ENCODE measurements at places on chromosomes 5 and 9.

GRCh38 chr5:53052499-53052898, 57.1 kb downstream of the MOCS2 start:
- DNase-seq: no peak

DNA sequence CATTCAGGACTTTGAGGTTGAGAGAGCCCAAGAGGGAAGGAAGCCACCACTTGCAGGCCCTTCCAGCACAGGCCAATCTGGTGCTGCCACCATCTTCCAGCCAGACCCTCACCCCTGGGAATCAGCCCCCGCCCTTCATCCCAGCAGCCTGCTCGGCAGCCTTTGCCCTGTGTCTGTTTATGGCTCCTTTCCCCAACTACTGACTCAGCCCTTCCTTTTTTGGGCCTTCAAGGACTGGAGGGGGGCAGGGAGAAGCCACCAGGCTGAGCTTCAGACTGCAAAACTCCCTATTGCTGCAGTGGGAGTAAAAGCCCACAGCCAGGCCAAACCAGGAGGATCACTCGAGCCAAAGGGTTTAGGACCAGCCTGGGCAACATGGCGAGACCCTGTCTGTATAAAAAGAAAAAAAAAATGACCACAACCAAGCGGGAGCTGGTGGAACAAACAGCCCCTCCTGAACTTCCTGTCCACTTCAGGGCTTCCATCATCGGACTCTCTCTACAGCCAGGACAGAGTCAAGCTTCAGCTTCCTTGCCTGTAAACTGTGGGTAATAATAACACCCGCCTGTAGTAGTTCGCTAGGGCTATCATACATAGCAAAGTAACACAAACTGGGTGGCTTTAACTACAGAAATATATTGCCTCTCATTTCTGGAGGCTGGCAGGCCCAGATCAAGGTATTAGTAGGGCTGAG, 85.9 kb upstream of the IL17B start:
- no peak for DNase-seq

- DNase-seq: no peak
These were observed 707 bp downstream of the RMND5B start for GRCh38 chr5:178131446-178131996.

- DNase-seq: peak; percentile 68
These were observed 43.1 kb downstream of the LHX2 start for GRCh38 chr9:124054582-124055227.

GRCh38 chr9:69460012-69460411, 135.0 kb downstream of the ENTREP1 start:
- DNase-seq: no peak

DNA sequence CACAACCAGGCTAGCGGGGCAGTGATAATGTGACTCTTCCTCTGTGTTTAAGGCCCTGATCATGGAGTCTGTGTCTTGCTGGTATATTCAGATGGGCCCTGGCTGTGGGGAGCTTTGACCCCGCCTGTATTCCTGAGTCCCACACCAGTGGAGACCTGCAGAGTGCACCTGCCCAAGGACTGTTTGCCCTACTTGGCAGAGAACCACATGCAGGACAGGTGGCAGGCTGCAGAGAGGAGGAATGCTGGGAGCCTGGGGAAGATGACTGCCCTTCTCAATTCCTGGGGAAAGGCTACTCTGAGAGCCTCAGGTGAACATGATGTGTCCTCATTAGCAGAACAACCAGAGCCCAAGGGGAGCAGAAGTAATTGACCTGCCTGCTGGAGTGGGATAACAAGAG, 36.2 kb downstream of the IARS1 start:
- no peak for DNase-seq

GRCh38 chr5:157944938-157945337, 86.0 kb upstream of the CLINT1 start:
- DNase-seq: no peak

GRCh38 chr9:137492464-137493363, 33.6 kb upstream of the NSMF start:
- peak; percentile 36 for DNase-seq

GRCh38 chr5:73971326-73971725, 345.3 kb downstream of the ARHGEF28 start:
- no peak for DNase-seq

GRCh38 chr5:68196876-68197275, 18.7 kb upstream of the PIK3R1 start:
- DNase-seq: no peak

GRCh38 chr5:143244000-143244736, 159.3 kb downstream of the NR3C1 start:
- no peak for DNase-seq

- DNase-seq: no peak
These were observed 376.7 kb downstream of the GABRG2 start for GRCh38 chr5:162444129-162444762.

- DNase-seq: no peak
These were observed 33.6 kb downstream of the ERMP1 start for GRCh38 chr9:5799314-5799713.

DNA sequence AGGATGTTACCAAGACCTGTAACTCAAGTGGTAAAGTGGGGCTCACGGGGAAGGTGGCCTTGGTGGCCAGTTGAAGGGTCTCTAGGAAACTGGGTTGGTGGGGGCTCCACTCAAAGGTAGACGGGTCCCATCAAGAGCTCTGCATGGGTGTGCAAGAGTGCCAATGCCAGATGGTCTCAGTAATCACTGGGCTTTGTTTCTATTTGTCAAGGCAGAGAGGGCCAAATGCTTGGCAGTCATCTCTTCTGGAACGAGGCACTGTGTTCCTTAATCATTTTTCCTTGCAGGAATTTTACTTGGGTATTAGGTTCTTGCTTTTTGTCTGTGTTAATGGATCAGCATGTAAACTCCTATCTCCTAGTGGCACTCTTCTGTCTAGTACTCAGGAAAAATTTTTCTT, 220.8 kb downstream of the DIRAS2 start:
- no peak for DNase-seq

DNA sequence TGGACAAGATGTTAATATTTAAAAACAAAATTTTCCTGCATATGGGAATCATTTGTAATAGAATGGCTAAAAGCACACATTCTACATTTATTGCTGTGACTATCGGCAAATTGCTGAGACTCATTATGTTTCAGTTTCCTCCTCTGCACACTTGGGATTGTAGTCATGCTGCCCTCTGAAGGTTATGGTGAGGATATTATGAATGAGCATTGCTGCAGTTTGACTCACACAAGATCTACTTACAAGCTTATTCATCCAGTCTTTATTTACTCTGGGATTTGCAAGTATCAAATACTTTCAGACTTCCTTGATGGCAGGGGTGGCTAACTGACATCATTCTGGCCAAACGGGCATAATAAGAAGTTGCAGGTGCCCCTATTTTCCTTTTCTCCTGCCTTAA, 9.5 kb upstream of the NFIL3 start:
- no peak for DNase-seq

GRCh38 chr5:37275511-37275910, 26.3 kb upstream of the CPLANE1 start:
- no peak for DNase-seq

- no peak for DNase-seq
These were observed 29.8 kb downstream of the CORO2A start for GRCh38 chr9:98162613-98163012.

DNA sequence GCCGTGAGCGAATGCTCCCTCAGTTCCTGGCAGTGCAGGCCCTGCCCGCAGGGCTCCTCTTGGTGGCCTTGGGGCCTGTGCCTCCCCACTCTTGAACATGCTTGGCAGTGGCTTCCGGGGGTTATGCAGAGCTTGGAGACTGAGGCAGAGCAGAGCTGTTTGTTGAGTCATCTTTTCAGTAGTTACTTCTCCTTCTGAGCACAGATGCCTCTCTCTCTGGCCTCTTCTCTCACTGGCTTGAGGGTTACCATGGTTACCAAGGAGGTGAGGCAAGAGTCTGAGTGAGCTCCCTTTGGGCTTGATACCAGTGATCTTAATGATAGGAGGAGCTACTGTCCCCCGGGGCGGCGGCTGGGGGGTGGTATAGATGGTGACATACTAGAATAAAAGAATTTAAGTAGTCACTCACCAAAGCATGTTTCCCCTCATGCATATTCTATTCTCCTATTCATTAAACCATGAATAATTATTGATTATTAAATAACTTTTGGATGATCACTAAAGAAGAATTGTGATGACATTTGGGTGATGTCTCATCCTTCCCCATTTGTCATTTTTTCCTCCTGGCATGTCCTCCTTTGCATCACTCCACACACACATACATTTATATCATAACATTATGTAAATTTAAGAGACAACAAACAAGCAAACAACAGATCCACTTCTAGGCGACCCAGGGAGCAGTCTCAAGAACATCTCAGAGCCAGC, 111.1 kb downstream of the ARHGAP26 start:
- no peak for DNase-seq

GRCh38 chr5:98769210-98769958, 4.1 kb upstream of the RGMB start:
- DNase-seq: peak; percentile 59

GRCh38 chr9:70642341-70642740, 227.9 kb upstream of the KLF9 start:
- no peak for DNase-seq

DNA sequence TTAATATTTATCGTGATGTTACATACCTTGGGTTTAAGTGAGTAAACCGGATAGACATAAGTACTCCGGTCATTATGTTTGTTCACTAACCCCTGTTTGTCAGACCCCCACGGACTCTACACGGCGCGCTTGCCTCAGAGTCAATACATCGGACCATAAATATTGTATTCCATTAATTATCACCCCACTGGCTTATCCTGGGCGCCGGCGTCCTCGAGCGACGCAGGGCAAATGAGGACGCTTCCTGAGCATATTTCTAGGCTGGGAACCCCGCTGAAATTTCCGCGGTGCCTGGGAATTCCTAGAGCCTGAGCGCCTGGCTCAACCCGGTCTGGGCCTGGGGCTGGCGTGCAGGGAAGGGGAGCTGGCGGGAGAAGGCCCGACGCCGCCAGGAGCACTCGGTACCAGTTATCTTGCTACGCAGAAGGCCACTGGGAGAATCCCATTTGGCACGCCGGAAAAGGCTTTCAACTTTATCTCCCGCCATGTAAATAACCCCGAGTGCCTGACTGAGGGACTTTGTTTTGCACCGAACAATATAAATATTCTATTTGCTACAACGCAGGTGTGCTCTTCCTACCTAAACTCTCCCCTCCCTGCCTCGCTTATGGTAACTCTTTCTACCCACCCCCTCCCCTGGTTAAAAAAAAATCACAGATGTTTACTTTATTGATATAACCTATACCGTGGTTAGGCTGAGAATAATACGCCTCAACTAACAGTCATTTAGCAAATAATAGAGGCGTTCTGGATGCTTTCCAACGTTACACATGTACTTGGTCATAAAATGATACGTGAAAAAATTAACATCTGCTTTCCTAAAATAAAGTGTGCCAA, 19.4 kb downstream of the NR2F1 start:
- DNase-seq: no peak

- no peak for DNase-seq
These were observed 111.3 kb downstream of the DAPK1 start for GRCh38 chr9:87609002-87609401.

- no peak for DNase-seq
These were observed 5.2 kb downstream of the F2R start for GRCh38 chr5:76720988-76721569.

- DNase-seq: no peak
These were observed 477 bp upstream of the GBGT1 start for GRCh38 chr9:133164191-133164590.

GRCh38 chr5:127985811-127986325, 97.7 kb upstream of the SLC12A2 start:
- no peak for DNase-seq

DNA sequence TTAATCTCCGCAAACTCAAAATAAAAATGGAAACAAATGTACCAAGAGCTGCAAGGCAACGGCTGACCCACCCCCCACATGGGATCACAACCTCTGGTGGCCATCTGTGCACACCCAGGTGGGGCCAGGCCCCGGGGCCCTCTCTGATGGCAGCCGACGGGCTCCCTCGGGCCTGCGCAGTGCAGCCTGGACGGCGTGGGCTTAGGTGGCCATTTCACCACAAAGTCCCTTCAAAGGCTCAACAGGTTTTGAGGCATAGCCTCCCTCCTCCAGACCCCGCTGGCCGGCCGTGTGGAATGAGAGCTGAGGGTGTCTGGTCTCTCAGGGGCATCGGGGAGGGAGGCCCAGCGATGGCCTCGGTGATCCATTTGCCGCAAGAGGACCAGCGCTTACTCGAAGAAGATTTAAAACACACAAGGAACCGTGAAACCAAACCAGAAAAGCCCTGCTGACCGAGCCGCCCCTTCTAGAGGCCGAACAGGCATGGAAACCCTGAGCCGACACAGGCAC, 42.7 kb upstream of the CEP72 start:
- no peak for DNase-seq

All from activated T-cell treated with anti-CD3 and anti-CD28 coated beads, Interleukin-2, amount 50 U/mL, for 48 hours (primary cell).